ENCODE measurements at places on chromosomes 3 and 15. TPM values are rescaled to one million over a fixed set of nuclear protein-coding genes. Genes with fewer than 3 reads are reported as not detected.
A peak's percentile ranks its signal among the peaks of the same experiment; 100 is the strongest.

The CAV3 gene
- not detected for polyA plus RNA-seq

DNA sequence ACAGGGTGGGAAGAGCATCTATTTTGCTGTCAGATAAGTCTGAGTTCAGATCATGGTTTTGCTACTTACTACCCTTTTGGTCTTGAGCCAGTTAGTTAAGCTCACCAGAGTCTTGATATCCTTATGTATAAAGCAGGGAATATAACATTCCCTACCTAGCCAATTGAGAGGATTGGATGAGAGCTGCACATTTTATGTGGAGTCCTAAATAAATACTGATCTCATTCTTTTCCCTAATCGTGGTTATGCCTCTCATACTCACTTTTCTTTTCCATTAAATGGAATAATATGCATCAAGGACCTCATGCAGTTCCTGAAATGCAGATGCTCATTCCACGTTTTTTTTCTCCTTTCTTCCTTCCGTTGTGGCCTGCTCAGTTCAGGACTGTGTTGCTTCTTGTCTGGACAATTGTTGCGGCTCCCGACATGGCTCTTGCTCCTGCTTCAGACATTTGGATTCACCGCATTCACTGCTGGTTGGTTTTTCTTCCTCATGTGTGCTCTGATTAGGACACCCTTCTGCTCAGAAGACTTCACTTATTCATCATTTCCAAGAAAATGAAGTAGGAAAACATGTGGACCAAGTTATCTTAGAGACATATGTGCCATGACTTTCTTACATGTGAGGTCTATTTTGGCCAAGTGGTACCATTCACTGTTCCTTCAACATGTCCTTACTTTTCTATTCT lies 90.2 kb downstream of the NFKBIZ start:
- DNase-seq: no peak

DNA sequence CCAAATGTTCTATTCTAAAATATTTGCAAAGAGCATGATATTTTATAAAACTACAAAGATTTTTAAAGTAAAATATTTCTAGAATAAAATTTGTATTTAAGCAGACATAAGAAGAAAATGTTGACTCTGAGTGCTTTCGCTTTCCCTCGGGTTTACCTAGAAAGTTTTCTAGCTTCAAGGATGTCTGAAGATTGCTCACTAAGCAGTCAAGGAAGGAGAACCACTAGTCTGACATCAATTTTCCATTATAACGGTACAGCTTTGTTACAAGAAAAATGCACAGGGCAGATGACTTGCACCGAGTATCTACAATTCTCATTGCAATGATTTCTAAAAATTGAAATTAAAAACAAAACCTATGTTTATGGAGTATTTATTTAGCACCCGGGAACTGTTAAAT lies 14.2 kb downstream of the GPR15 start:
- no peak for DNase-seq

- peak; percentile 54 for DNase-seq
Measured at GRCh38 chr15:90829942-90830440, 38.4 kb upstream of the FURIN start.

GRCh38 chr3:71838406-71838805 lies 53.5 kb upstream of the PROK2 start:
- peak; percentile 57 for DNase-seq

GRCh38 chr3:87287011-87287410 lies 10.6 kb upstream of the POU1F1 start:
- DNase-seq: no peak
